Brain (organoid and tissue), 16 donors: ENCODE measurements at places on chromosomes 11 and 22. TPM values are rescaled to one million over a fixed set of nuclear protein-coding genes. Genes with fewer than 3 reads are reported as not detected.

The OR52A1 gene
- polyA plus RNA-seq, result not detected

The ZNF74 gene
- 19.6 TPM for polyA plus RNA-seq

The C11orf42 gene
- polyA plus RNA-seq, result not detected

The TRIM29 gene
- polyA plus RNA-seq, result 2.5 TPM

The SLC35E4 gene
- polyA plus RNA-seq, result 3.0 TPM

The MEI1 gene
- polyA plus RNA-seq, result 3.2 TPM

The DPAGT1 gene
- 43.8 TPM for polyA plus RNA-seq

The STK33 gene
- 8.6 TPM for polyA plus RNA-seq

The NXPE4 gene
- not detected for polyA plus RNA-seq

The PHETA2 gene
- polyA plus RNA-seq, result 7.3 TPM

The RAG2 gene
- polyA plus RNA-seq, result not detected

The USP47 gene
- 7.8 TPM for polyA plus RNA-seq

GRCh38 chr11:29135504-29135903 lies 881.3 kb downstream of the KCNA4 start:
- DNase-seq, result no peak

- DNase-seq, result no peak
These were observed 442.4 kb upstream of the ISX start for GRCh38 chr22:34623580-34623979.

DNA sequence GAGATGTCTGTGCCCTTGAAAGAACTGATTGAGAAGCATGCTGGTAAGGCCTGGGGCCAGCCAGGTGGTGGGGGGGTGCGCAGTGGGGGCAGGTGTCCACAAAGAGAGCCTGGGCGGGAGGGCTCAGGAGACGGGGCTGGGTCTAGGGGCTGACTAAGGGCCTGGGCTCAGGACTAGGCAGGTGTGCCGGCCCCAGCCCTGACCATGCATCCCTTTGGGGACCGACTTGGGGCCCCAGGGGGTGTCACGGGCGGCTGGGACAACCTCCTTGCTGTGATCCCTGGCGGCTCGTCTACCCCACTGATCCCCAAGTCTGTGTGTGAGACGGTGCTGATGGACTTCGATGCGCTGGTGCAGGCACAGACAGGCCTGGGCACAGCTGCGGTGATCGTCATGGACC lies 4.4 kb downstream of the NDUFV1 start:
- no peak for DNase-seq

GRCh38 chr11:117837070-117837776 lies 12.7 kb upstream of the FXYD2 start:
- DNase-seq, result no peak

DNA sequence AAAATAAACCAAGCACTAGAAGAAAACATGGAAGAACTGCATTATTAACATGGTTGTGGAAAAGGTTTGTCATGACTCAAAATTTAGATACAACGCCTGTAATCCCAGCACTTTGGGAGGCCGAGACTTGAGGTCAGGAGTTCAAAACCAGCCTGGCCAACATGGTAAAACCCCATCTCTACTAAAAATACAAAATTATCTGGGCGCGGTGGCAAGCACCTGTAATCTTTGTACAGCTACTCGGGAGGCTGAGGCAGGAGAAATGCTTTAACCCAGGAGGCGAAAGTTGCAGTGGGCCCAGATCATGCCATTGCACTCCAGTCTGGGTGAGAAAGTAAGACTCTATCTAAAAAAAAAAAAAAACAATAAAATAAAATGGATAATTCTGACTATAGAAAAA lies 23.7 kb downstream of the GNB1L start:
- DNase-seq, result no peak

DNA sequence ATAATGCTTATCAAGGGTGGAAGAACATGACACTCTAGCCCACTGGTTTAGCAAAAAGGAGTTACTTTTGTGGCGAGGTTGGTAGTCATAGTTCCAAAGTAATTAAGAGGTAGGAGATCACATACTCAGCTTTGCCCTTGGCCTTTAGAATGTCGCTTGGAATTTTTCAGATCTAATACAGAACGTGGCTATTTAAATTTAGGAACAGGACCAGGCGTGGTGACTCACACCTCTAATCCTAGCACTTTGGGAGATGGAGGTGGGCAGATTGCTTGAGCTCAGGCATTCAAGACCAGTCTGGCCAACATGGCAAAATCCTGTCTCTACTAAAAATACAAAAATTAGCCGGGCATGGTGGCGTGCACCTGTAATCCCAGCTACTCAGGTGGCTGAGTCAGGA lies 26.1 kb upstream of the ZNRF3 start:
- no peak for DNase-seq

DNA sequence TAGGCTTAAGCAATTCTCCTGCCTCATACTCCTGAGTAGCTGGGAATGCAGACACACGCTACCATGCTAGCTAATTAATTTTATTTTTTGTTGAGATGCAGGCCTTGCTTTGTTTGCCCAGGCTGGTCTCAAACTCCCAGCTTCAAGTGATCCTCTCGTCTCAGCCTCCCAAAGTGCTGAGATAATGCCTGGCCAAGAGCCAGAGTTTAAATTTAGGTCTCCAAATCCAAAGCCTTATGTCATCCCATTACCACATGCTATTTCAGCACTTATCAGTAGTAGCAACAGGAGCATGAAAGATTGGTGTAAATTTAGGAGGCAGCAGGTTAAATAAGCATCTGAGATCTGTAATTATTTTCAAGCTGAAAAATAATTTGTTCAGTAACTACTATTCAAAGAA lies 326.1 kb upstream of the ANO5 start:
- no peak for DNase-seq

DNA sequence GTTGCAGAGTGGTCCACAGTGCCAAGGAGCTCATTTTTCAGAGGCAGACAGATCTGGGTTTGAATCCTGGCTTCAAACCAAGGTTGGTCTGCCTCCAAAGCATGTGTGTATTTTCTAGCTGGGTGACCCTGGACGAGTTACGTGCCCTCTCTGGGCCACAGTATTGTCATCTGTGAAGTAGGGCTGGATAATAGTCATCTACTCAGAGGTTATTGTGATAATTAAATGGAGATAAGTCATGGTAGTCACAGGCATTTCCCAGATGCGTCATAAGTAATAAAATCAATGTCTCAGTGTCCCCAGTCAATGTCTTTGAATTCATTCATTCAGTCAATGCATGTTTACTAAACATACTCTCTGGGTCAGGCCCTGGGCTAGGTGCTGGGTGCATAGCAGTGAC lies 8.6 kb downstream of the OMP start:
- DNase-seq, result no peak

- DNase-seq, result peak; percentile 80
These were observed 2.0 kb downstream of the CREB3L1 start for GRCh38 chr11:46279126-46280099.

DNA sequence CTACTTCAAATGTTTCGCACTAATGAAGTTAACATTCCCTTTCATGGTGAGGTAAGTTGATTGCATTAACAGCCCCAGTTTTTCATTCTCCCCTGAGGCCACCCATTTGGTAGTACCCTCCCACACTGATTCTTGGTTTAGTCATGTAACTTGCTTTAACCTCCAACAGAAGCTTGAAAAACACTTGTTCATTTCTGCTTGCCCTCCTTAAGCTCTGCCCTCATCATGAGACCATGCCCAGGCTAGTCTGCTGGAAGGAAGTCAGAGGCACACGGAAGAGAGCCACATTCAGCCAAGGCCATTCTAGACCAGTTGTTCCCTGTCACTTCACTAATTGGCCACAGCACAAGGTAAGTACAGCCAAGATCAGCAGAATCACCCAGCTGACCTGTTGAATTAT lies 50.7 kb upstream of the CD44 start:
- DNase-seq, result no peak

DNA sequence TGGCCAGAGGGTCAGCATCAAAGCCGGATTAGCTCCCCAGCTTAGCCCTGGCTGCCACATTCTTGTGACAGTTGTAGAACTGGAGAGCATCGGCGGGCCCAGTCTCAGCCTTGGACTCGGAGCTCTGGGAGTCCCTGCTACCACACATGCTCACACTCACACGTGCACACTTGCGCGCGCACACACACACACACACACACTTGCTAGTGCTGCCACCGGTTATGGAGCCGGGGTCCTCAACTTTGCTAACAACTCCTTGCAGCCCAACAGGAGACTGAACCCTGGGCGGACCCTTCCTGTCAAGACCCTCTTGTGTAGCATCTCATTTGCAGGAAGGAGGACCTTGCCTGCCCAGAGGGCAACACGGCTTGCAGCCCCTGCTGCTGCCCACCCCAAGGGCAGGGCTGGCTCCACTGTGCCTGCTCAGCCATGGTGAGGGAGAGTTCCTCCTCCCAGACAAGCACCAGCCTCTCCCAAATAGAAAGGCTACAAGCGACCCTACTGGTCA lies 107.6 kb downstream of the WNT7B start:
- DNase-seq, result no peak

DNA sequence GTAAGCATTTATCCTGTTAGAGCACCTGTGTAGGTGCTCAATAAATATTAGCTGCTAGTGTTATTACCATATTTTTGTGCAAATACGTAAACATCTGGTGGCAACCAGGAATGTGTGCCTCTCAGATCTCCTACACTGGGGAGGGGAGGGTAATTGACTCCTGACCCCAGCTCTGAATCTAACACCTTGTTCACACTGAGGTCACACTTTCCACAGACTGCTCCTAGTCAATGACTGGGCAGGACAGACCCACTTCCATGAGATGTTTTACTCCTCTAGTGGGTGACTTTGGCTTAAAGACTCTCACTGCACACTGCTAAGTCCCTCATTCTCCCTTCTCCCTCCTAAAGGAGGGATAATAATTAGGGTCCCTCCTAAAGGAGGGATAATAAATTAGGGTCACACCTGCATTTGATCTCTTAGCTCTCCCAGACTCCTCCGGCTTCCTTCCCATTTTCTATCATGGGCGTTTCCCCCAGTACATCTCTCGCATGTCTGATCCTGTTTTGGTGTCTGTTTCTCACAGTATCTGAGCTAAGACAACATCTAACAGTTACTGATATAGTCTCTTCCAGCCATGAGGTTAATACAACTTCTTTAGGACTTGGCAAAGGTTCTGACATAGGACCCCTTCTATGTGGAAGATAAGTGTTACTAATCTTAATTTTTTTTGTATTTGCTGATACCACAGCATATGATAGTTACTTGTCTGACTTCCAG lies 8.0 kb downstream of the CSTPP1 start:
- DNase-seq, result no peak

DNA sequence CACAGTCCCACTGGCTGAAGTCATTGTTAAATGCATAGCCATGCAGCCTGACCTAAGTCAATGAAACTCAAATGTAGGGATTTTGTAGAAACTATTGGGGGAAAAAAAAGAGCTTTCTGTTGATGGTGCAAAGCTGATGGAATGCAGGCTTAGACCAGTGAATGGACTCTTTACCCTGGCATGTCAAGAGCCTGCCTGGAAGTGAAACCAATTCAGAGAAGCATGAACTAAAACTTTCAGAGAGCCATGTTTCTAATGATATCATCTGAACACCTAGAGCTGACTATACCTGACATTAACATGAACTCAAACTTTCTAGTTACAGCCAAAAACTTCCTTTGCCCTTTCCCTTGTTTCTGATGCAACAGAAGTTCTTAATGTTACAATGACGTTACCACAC lies 89.0 kb downstream of the APIP start:
- DNase-seq, result no peak

GRCh38 chr11:130601141-130601540 lies 152.7 kb downstream of the ADAMTS15 start:
- peak; percentile 47 for DNase-seq

DNA sequence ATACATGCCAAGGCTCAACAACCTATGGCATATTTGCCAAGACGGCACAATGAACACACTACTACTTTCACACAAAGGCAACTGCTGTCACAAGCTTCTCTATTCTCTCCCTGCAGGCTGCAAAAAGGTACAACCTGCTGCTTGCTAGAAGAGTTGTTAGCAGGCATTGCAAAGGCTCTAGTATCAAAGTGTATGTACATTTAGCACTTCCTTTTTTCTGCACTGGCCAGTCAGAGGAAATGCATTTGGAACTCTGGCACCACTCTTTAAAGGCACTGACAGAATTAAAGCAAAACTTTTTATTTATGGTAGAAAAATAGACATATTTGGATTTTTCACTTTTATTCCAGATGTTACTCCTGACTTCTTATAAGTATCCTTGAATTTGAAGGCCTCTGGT lies 125.9 kb downstream of the CWF19L2 start:
- no peak for DNase-seq

DNA sequence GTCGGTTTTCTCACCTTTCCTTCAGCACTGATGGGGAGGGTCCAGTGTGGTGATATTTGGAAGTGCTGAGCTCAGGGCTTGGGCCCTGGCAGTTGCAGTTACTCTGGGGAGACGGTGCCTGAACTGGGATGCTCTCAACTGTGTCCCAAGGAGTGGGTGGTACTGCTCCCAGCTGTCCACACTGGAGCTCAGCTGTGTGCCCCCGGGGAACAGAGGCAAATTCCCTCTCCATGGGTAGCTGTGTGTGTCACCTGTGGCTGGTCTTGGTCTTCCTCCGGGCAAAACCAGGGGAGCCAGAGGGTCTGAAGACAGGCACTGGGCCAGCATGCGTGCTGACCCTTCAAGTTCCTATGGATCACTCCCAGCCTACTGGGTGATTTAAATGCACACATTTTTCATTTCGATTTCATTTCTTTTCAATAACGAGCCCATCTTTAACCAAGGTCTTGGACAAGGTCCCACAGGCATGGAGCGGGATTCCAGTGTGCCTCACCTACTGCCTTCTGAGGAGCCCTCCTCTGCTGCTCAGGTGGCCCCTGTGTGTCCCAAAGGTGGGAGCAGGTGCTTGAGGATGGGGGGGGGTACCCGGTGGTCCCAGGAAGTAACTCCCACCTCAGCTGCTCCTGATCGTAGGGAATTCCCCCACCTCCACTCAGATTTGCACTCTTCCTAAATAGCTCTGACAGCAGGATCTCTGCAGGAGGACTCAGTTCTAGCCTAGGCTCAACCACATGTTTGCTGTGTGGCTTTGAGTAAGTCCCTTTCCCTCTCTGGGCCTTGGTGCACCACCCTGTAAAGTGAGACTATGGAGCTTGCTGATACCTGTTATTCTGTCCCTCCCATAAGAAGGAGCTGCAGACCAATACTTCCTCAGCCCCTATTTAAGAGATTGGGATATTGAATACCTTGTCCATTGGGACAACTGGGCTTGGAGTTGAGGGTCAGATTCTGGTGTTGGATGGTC lies 16.8 kb downstream of the PRDM11 start:
- no peak for DNase-seq

- DNase-seq, result no peak
These were observed 66.2 kb downstream of the THAP12 start for GRCh38 chr11:76314741-76315090.

DNA sequence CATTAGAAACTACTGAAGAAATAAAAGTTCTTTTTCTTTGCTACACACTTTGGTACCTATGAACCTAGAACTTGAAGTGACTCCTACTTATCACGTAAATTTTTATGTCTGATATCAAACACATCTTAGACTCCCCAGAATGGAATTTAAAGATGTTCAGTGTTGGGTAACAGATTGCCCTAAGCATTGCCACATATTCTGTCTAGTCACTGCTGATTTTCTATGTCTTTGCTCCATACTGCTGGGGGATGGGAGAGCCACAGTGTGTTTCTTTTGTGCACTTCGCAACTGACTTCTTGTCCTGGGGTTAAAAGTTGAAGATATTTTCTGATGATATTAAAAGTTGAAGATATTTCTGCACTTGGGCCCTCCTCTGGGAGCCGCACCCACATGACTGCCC lies 19.4 kb upstream of the MYO18B start:
- no peak for DNase-seq

GRCh38 chr11:100932474-100933100 lies 197.0 kb downstream of the PGR start:
- DNase-seq, result peak; percentile 61

GRCh38 chr11:116168459-116168787 lies 604.4 kb downstream of the BUD13 start:
- no peak for DNase-seq
